ENCODE measurements at places on chromosomes 3 and 15. TPM values are rescaled to one million over a fixed set of nuclear protein-coding genes. Genes with fewer than 3 reads are reported as not detected.

The KNL1 gene
- total RNA-seq: 32.5 TPM

The NPRL2 gene
- 38.7 TPM for total RNA-seq

The PRR23C gene
- total RNA-seq: not detected

The PRR20G gene
- total RNA-seq: not detected

The PLA2G4E gene
- total RNA-seq: not detected

The HRH1 gene
- 13.1 TPM for total RNA-seq

The DNASE1L3 gene
- total RNA-seq: not detected

The ESYT3 gene
- total RNA-seq: under 0.01 TPM

The TMIE gene
- total RNA-seq: not detected

The TMEM266 gene
- under 0.01 TPM for total RNA-seq

The KLHL40 gene
- not detected for total RNA-seq

The PTX3 gene
- total RNA-seq: 96.7 TPM
